ENCODE measurements at places on chromosomes 6 and 20.

DNA sequence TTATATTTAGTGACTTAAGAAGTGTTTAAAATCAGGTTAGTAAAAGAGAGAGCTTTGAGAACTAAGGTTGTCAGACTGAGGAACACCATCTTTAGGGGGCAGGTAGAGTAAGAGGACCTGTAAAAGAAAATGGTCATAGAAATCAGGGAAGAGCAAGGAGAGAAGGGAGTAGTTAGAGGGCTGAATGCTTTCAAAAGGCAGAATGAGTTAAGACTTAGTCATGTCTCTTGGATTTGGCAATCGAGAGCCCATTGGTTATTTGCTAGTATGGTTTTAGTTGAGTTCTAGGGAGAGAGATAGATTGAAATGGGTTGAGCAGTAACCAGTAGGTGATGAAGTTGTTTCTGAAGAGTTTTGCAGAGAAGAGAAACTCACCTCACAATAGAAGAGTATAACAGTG is 51.1 kb downstream of the RALGAPB start:
- DNase-seq: no peak

DNA sequence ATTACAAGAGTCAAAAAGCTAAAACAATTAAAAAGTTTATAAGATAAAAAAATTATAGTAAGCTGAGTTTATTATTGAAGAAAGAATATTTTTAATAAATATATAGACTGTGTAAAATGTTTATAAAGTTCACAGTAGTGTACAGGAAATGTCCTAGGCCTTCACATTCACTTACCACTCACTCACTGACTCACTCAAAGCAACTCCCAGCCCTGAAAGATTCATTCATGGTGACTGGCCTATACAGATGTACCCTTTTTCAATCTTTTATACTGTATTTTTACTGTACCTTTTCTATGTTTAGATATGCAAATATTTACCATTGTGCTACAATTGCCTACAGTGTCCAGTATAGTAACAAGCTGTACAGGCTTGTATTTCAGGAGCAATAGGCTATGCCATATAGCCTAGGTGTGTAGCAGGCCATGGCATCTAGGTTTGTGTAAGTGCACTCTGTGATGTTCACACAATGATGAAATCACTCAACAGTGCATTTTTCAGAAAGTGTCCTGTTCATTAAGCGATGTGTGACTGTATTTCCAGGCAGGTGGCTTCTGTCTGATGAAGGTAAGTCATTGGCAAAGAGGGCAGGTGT is 130.2 kb downstream of the BTBD3 start:
- no peak for DNase-seq

DNA sequence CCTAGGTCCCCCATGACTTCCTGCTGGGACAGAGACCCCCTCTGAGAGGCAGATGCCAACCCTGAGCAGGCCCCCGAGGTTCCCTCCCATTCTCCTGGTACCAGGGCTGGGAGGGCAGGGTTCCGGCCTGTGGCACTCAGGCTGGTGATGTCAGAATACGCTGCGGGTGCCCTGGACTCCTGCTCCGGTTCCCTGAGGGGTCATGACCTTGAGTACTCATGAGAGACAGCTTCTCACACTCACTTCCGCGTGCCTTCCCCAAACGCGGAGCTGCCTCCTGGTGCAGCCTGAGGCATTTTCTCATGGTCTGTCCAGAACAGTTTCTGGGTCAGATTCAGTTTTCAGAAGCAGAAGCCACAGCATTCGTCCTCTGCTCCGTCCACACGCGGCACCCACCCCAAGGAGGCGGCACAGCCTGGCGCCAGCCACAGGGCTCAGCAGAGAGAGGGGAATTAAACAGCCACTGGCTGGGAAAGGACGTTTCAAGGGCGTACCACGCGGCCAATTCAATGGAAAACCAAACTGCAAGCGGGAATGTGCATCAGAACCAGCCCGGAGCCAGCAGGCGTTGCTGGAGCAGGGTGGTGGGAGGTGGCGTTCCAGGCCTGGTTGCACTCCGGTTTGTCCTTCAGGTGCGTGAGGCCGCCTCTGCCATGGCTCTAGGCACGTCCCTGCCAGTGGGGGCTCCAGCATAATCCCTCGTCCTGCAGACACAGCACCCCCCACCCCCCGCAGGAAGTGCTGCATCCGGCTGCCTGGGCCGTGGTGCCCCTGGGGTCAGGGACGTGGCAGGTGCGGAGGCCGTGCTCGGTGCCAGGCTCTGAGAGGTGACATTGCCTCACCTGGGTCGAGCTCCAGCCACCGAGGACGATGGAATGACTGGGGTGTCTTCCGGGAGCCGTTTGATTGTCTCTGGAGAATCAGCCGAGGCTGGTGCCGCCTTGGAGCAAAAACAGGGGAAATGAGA is 58.3 kb upstream of the BHLHE23 start:
- DNase-seq: no peak

GRCh38 chr6:4666886-4667513 is 109.2 kb upstream of the CDYL start:
- no peak for DNase-seq

DNA sequence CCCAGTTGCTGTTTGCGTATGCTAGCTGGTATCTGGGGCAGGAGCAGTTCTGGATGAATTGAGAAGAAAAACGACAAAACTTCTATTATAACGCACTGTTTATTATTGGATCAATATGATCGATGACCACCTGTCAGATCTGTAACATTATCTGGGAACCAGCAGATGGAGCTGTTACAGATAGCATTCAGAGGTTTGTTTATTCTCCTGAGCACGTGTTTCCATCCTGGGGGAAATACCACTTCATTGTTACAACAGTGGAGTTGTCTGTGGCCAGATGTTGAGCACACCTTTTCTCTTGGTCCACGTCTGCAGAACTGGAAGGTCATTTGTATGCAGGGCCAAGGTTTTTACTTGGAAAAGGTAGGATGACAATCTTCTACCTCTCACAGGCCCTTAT is 16.0 kb upstream of the NKX2-2 start:
- DNase-seq: no peak

DNA sequence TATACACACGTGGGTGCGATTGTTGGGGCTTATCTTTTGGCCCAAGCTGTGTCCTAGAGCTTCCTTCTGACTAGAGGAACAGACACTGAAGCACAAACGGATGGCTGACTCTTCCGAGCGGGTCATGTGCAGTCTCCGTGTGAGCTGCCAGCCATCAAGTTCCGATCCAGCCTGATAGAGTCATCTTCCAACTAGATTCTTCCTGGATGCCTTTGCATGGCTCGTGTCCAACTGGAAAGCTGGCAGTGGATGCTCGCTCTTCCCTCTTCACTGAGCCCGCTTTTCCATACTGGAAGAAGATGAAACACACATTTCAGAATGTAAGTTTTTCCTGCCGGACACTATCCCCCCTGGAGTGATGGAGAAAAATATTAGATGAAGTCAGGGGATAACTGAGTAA is 148.1 kb downstream of the SCML4 start:
- no peak for DNase-seq

DNA sequence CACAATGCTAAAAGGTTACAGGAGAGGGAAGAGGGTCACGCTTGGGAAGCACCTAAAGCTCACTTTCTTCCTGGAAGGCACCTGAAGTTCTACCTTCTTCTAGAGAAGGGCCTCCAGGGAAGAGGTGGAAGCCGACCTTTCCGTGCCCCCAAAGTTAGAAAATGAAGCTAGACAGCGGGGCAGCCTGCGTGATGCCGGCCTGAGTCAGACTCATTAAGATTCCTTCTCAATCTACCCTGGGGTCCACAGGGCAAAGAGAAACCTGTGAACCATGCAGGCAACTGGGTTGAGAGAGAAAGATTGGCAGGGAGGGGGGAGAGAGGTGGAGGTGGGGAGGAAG is 54.8 kb upstream of the CCDC167 start:
- DNase-seq: no peak

DNA sequence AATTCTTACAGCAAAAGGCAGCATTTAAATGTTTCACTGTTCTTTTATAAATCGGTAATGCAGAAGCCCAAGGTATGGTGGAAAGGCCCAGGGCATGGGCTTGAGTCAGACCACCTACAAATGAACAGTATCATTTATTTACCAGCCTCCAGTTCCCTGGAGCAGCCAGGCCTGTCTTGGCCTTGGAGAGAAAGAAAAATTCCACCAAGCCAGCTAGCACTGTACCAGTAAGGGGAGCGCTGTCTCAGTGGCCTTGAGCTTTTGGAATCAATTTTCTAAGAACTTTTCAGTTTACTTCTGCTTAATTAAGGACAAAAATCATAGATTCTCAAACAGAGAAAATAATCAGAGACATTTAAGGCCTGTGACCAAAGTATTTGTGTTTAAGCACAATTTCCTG is 12.3 kb downstream of the NAPB start:
- DNase-seq: no peak

GRCh38 chr20:37725165-37725564 is 31.3 kb downstream of the CTNNBL1 start:
- no peak for DNase-seq

GRCh38 chr6:24031496-24031895 is 94.5 kb upstream of the NRSN1 start:
- no peak for DNase-seq

DNA sequence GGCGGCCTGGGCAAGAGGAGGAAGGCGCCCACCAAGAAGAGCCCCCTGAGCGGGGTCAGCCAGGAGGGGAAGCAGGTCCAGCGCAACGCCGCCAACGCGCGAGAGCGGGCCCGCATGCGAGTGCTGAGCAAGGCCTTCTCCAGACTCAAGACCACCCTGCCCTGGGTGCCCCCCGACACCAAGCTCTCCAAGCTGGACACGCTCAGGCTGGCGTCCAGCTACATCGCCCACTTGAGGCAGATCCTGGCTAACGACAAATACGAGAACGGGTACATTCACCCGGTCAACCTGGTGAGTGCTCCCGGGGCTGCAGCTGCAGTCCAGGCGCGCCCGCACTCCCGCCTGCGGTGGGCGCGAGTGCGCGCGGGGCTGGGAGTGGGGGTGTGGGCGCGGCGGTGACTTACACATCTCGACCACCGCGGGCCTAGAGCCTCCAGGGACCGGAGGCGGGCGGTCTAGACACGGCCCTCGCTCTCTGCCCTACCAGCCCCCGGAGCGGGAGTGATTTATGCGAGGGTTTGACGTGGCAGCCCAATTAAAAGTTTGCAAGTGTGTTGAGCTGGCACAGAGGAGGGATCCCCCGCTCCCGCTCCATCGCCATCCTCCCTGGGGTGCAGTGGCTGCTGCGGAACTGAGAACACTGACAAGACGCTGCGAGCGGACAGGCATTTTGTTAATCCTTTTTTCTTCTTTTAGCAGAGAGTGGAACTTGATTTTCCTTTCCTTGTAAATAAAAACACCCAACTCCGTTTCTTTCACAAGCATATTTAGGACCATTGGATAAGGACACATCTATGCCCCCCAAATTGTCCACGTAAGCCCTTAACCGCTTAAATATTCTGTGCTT is 867 bp downstream of the TCF21 start:
- DNase-seq: no peak

GRCh38 chr20:24590178-24590982 is 121.0 kb downstream of the SYNDIG1 start:
- DNase-seq: no peak

DNA sequence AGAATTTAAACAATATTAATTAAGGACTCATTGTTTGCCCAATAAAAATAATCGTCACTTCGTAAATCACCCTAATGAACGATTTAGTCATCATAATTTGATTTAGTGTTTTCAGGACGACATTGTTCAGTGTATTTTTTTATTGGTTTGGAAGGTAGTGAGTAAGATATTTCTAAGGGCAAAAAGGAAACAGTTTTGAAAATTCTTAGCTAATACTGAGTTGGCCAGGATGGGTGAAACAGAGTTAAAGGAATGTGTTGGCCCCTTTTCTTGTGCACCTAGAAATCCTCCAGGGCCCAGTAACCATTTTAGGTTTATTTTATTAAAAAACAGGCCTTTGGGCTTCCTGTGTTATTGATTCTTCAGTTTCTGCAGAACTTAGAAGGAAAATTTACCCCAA is 25.3 kb downstream of the ANKS1A start:
- DNase-seq: no peak

DNA sequence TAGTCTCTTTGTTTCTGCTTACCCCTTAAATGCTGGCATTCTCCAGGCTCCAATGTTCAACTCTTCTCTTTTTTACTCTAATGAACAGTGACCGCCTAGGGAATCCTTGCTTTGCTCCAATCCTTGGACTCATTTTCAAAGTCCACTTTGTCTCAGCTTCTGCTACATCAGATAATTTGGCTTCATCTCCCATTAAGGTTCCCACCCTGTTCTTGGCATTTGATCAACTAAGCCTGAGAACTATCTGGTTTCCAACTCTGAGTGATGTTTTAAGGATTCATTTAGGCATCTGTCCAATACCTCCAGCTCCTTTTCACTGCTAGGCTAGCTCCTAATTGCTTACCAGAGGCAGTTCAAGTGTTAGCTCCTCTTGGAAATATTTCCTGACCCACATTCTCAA is 64.9 kb downstream of the ME1 start:
- no peak for DNase-seq

GRCh38 chr6:150081702-150082101 is 12.8 kb upstream of the ULBP3 start:
- no peak for DNase-seq

DNA sequence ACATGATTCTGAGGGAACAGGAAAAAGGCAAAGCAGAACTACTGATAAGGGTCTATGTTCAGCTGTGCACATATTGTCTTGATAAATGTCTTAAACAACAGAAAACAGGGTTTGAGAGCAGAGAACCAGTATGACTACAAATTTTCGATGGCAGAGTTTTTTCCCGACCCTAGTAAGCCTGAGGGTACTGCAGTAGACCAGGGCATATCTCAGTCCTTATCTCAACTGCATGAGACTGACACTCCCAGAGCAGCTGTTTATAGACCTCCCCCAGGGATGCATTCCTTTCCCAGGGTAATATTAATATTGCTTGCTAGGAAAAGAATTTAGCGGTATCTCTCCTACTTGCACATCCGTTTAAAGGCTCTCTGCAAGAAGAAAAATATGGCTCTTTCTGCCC is 1176.8 kb upstream of the ADGRB3 start:
- DNase-seq: no peak

GRCh38 chr6:26197636-26197932 is 110.4 kb downstream of the HFE start:
- DNase-seq: no peak

- no peak for DNase-seq
Observed at GRCh38 chr6:166168616-166169548, 1.2 kb upstream of the TBXT start.

GRCh38 chr20:10119336-10119735 is 84.5 kb downstream of the ANKEF1 start:
- DNase-seq: no peak

DNA sequence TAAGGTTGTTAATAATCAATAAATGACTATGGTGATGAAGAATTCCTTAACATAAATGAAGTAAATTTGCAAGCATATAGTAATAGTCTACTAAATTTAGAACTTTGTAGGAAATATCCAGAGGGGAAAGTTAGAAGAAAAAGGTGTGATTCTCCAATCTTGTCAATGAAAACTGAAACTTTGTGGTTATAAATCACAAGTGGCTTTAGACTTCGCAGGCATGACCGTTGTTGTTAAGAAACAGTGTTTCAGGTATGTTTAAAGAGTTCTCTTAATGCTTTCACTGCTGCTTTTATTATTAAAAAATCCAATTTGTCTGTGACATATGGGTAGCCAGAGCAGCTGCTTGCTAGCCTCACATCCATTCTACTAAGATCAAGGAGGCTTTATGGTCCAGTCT is 475.6 kb upstream of the ADGRB3 start:
- DNase-seq: no peak

- no peak for DNase-seq
Observed at GRCh38 chr6:34519971-34520644, 36.0 kb downstream of the SPDEF start.

GRCh38 chr6:24078200-24078599 is 47.8 kb upstream of the NRSN1 start:
- no peak for DNase-seq

All from inflammatory macrophage (primary cell).